Fibroblast of lung (primary cell): ENCODE measurements at places on chromosomes 12 and 14. TPM values are rescaled to one million over a fixed set of nuclear protein-coding genes. Genes with fewer than 3 reads are reported as not detected.

Gene USP44
- total RNA-seq = 27.2 and 27.4 TPM in 2 replicates

Gene PLEK2
- 0.17 and 0.51 TPM in 2 replicates for total RNA-seq

Gene KRT78
- total RNA-seq = not detected in 2 replicates

Gene LRRC74A
- total RNA-seq = not detected in 2 replicates

Gene COX8C
- 0.33 TPM in 1 of 2 replicates, not detected in the other for total RNA-seq

Gene NXPH4
- 0.50 and 1.0 TPM in 2 replicates for total RNA-seq

Gene COCH
- total RNA-seq = 0.33 and 0.51 TPM in 2 replicates

Gene RAB15
- total RNA-seq = 3.6 TPM in 2 replicates

Gene PTMS
- total RNA-seq = 29.5 and 63.6 TPM in 2 replicates

Gene RND1
- total RNA-seq = under 0.01 and 0.17 TPM in 2 replicates

Gene HHIPL1
- total RNA-seq = 7.7 and 9.9 TPM in 2 replicates

Gene SYCP3
- 0.17 and 0.26 TPM in 2 replicates for total RNA-seq

Gene CLEC4E
- not detected in 2 replicates for total RNA-seq

Gene KRT75
- not detected in 2 replicates for total RNA-seq

Gene TMEM179
- total RNA-seq = under 0.01 TPM in 1 of 2 replicates, not detected in the other

Gene GYS2
- total RNA-seq = not detected in 2 replicates

Gene RNF41
- 120 and 199 TPM in 2 replicates for total RNA-seq

Gene SCNN1A
- under 0.01 and 0.26 TPM in 2 replicates for total RNA-seq

Gene KRT2
- total RNA-seq = not detected in 2 replicates

Gene AMIGO2
- 2.3 and 6.9 TPM in 2 replicates for total RNA-seq

Gene KRT82
- not detected in 2 replicates for total RNA-seq

Gene CATSPERB
- under 0.01 TPM in 1 of 2 replicates, not detected in the other for total RNA-seq

Gene OR8S1
- total RNA-seq = not detected in 2 replicates

Gene WNT5B
- 40.3 and 105 TPM in 2 replicates for total RNA-seq
